NCI-H1436 treated with DMSO at 0.1 percent for 48 hours (cell line): ENCODE measurements at places on chromosomes 7 and 10.

- DNase-seq: no peak
Measured at GRCh38 chr7:78620920-78621319, 822.3 kb downstream of the PHTF2 start.

DNA sequence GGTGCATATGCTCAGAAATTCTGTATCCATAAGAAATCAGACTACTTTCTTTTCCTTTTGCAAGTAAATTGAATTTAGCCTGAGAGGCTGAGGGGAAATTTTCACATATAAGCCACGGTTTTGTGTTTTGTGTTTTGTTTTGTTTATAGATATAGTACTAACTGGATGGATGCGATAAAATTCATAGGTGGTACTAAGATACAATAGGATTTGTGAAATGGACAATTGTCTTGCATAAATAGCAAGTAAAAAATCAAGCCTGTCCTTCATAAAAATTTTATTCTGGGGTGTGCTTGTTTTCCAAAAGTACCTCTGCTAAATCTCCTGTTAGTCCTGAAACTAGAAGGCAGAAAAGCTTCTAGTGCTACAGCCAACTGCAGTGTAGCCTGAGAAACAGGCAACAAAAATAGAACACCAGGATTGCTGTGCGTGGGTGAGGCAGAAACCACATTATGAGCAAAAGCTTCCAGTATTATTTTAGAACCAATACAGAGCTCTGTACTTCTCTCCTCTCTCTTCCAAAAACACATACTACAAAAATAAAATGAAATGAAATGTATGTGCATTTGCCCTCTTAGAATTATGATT lies 634 bp upstream of the HDAC9 start:
- DNase-seq: no peak

DNA sequence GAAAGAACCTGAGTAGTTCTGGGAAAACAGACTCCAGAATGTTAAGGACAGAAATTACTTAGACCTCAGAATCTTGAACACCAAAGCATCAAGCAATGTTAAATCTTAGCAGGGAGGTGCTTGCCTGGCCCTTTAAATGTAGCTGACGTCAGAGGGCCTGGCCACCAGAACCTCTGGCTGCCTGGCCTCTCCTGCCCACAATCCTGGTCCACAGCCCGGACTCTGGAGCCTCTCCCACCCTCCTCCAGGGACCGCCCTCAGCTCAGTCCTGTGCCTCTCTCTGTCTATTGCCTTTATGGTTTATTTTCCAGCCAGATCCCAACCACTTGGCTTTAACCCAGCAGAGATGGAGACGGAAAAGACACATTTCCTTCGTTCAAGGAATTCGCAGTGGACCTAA lies 42.2 kb upstream of the EGR2 start:
- DNase-seq: no peak

- DNase-seq: no peak
Measured at GRCh38 chr7:33061282-33061937, 1.2 kb downstream of the NT5C3A start.

- DNase-seq: no peak
Measured at GRCh38 chr10:44725404-44725803, 185.7 kb upstream of the TMEM72 start.

- DNase-seq: no peak
Measured at GRCh38 chr7:8516976-8517375, 83.6 kb downstream of the NXPH1 start.

- DNase-seq: no peak
Measured at GRCh38 chr10:131668903-131669302, 231.9 kb upstream of the PPP2R2D start.

- DNase-seq: no peak
Measured at GRCh38 chr10:71750986-71751385, 22.3 kb downstream of the VSIR start.

DNA sequence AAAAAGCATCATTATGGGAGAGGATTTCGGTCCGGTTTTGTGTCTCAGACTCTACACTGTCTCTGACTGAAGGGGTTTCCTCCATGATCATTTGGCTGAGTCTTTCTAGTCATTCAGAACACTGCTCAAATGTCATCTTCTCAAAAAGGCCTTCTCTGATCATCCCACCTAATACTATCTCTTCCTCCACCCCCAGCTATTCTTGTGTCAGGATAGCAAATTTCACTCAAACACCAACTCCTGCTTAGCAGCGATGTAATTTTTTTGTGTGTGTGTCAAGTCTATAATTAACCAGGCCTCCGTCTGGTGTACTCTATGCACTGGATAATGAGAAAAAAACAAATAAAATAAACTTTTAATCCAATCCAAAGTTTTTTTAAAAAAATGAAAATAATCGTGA lies 200.4 kb downstream of the KCND2 start:
- no peak for DNase-seq

DNA sequence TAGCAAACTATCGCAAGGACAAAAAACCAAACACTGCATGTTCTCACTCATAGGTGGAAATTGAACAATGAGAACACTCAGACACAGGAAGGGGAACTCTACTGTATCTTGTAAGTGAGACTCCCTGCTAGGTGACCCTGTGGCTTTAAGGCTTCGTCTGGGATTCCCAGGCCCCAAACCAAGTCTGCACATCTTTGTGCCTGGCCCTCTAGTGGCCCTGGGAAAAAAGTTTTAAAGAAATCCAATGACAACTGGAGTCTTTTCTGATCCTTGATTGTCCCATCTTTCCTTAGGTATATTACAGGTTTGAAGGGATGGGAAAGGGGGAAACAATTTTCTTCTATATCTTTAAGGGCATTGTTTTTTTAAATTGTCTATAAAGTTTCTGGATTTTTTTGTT lies 10.6 kb upstream of the LIPM start:
- DNase-seq: no peak

DNA sequence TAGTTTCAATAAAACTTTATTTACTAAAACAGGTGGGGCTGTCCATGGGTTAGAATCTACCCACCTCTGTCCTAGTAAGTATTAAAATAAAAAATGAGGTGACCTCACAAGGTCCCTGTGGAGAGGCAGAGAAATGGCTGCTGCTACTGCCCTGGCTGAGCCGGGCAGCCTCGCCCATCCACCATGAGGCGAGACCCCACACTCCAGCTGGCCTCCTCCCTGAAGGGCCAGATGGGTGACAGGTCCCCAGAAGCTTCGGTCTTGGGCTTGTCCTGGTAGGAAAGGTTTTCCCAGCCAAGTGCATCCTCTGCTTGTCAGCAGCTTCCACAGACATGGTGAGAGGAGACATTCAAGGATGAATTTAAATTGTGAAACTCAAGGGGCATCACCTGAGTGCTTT lies 565.8 kb downstream of the PTPRN2 start:
- no peak for DNase-seq

DNA sequence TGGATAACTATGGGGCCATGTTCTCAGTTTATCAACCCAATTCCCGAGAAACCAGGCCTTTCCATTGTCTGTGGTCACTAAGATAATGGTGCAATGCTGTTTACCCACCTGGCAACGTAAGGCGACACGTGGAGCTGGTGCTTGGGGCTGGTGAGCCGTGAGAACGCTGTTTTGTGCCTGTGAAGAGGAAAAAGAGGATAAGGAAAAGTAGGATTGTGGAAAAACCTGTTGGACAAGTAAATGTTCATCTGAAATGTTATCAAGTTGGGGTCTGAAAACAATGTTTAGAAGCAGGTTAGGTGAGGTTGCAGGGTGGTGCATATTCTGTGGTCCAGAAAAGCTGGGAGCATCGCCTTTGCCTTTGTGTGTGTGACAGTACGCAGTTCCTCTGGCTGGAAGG lies 88.5 kb downstream of the PPP1R17 start:
- DNase-seq: no peak

DNA sequence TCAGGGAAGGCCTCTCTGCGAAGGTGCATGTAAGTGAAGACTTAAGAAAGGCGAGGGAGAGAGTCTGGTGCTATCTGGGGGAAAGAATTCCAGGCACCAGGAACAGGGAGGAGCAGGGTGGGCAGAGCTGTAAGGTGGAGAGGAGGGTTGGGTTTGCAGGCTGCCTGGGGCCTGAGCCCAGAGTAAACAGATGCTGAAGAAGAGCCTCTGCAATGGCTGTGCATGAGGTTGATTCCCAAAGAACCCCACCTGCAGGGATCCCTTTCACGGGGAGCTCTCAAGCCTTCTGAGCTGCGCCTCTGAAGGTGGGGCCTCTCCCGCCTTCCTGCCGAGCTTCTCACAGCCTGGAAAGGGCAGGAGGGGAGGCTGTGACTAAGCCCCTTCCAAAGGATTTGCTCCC lies 115.1 kb downstream of the RNF216 start:
- DNase-seq: no peak

- DNase-seq: peak; percentile 4
Measured at GRCh38 chr7:23759671-23760391, 49.8 kb downstream of the STK31 start.

DNA sequence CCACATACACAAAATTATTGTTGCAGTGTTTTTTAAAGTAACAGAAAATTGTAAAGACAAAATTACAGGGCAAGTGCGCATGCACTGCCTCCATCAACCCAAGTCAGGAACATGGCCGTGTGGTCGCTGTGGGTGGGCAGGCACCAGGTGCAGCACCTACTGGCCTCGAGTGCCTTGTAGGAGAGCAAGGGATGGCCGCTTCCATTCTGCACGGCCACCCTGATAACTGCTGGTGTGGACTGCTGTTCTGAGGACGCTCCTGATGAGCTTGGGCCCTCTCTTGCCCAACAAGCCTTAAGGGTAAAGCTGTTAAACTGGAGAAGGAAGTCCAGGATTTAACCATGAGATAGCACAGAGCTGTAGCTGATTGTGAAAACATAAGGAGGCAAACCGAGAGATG lies 124.6 kb upstream of the PPP1R9A start:
- no peak for DNase-seq

DNA sequence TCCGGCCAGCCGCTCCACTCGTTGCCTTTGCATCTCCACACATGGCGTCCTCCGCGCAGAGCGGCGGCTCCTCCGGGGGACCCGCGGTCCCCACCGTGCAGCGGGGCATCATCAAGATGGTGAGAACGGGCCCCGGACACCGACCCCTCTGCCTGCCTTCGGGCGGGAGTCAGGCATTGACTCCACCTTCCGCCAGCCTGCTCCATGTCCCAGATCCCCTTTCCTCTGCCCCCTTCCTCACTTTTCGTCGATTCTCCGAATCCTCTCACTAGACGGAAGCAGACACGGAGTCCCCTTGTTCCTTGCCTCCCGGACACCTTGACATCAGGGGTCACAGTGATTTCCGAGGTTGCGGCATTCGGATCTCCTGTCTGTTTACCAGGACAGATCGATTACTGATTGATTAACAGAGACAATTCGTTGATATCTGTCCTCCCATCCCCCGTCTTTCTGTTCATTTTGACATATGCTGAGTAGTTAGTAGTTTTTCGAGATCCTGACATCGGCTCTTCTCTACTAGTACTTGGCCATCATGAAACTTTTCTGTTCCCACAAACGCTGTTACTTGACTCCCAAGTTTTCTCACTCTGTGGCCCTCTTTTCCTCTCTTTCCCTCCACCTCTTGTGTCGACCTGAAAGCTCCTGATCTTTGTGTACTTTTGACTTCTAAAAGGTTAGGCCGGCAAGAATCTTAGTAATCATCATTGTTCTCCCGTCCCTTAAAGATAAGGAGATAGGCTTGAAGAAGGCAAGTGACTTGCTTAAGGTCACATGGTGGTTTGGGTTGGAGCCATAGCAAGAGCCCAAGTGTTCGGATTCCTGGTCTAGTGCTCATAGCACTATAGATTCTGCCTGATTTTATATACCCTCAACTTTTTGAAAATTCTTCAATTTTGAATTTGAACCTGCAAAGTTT lies 597 bp downstream of the SND1 start:
- no peak for DNase-seq

DNA sequence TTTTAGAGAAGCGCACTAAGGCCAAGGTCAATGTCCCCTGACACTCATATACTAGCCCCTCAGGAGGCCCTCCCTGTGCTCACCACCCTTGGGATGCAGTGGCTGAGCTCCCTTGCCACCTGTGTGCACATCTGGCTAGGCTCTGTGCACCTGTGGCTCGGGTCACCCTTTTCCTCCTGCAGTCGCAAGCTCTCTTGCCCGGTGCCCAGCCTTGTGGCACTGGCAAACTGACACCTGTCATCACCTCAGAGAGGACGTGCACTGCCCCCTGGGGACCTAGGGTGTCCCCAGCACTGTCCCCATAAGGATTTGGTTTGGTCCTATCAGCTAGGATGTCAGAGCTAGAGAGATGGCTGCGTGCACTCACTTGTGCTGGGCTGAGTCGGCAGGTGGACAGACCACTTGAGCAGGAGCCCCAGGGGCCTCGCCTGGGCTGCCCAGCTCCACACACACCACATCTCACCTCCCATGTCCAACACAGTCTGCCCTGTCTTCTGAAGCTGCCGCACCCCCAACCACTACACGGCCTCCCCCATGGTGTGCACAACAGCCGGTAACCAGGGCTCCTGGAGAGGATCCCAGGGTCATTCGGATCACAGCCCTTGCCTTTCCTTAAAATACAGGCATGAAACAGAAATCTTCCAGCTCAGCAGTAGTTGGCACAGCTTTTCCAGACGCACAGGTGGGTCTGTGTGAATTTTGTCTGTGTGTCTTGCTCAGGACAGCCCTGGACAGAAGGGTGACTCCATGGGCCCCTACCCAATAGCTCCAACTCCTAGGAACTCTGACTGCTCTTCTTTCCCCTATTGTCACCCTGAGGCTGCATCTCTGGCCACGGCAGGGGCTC lies 111.0 kb downstream of the GRID1 start:
- DNase-seq: no peak

GRCh38 chr7:80542398-80542797 lies 30.5 kb upstream of the GNAT3 start:
- DNase-seq: no peak

DNA sequence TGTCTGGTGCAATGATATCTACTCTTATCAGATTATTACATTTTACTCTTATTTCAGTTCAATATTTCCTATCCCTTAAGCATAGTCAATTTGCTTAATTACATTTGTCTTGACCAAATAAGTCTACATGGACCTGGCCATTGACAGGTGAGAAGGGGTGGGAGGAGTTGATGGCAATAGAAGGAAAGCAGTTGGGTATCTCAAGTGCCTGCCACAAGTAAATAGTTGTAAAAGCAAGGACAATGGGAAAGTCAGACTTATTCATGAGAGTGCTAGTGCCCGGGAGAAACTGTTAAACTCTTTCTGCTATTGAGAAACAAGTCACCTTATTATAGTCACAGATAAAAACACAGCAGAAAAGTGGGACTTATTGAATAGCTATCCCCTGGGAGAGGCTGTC lies 32.4 kb upstream of the HGF start:
- DNase-seq: no peak

DNA sequence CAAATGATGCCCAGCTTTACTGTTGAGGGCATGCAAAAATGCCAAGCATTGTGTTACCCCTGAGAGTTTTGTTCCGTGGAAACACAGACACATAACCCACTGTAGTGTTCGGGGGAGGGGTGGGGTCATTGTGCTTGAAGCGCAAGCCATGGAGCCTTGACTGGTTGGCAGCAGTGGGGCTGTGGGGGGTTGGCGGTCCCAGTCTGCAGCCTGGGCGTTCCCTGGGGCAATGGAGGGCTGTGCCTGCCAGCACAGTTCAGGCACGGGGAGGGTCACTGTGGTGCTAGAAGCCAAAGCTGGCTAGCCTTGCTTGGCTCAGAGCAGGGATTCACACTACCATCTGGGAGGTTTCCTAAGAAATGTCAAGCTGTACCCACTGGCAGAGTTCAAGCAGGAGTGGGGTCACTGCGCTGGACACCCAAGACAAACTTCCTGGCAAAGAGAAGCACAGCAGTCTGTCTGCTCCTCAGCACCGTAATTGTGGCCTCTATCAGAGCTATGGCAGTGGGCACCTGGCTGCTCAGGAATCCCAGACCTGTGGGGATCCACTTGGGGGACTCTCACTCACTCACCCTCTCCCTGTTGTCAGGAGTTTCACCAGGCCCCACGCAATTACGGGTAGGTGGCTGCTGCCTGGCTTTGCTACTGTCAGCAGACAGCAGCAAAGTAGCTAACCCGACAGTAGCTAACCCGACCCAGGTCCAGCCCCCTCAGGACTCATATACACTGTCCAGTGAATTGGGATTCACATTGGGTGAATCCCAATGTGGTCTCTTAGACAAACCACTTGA lies 292.4 kb downstream of the ZWINT start:
- no peak for DNase-seq
